B cell (primary cell): ENCODE measurements at places on chromosomes 2 and 18. TPM values are rescaled to one million over a fixed set of nuclear protein-coding genes. Genes with fewer than 3 reads are reported as not detected.

DNA sequence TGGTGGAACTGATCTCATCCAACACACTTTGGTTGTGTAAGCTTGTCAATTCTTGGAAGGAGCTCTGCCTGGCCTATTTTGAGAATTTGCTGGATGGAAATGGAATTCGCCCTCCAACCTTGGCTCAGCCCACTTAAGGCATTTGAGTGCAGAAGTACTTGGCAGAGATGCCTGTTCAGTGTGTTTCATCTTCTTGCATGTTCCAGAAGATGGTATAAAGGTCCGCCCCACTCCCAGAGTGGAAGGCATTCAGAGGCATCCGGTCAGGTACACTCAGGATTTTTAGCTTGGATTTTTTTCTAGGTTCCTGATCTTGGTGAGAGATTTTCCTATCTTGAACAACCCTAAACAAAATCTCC lies 61.3 kb upstream of the TXNDC2 start:
- no peak for DNase-seq

- DNase-seq, result no peak
Measured at GRCh38 chr2:68854476-68854875, 16.7 kb downstream of the BMP10 start.

GRCh38 chr2:127901339-127902056 lies 15.7 kb upstream of the AMMECR1L start:
- DNase-seq, result no peak

GRCh38 chr2:240765007-240765406 lies 55.0 kb downstream of the KIF1A start:
- no peak for DNase-seq

DNA sequence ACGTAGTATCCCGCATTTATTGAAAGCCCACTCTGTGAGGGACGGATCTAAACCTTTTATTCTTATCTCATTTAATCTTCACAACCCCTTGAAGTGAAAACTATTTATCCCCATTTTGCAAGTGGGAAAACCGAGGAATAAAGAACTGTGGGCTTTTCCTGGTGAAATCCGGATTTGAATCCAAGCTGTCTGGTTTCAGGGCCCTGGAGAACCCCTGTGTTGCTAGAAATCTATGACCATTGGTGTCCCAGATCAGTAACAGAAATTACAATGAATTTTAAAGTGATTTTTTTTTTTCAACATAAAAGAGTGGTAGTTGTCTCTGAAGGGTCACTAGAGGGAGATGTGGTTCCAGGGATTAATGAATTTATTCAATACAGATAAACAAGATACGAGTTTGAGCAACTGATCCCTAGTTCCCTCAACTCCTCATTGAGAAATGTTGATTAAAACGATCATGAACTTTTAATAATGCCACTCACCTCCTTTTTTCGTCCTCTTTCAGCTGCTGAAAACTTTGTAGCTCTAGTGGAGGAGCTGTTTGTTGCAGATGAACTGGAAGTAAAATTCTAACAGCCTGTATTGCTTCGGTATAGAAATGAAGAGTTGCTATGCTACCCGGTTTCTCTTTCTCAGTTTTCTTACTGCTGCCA lies 940 bp downstream of the XRCC5 start:
- peak; percentile 52 for DNase-seq

- DNase-seq, result peak; percentile 22
Measured at GRCh38 chr2:239751679-239752355, 273.3 kb downstream of the NDUFA10 start.

- no peak for DNase-seq
Measured at GRCh38 chr2:239926587-239927232, 98.4 kb downstream of the NDUFA10 start.

GRCh38 chr2:7450188-7450832 lies 533.1 kb downstream of the RNF144A start:
- DNase-seq, result no peak

Gene PSD4
- 87.1 and 113 TPM in 2 replicates for polyA plus RNA-seq

Gene NT5C1B
- polyA plus RNA-seq, result not detected in 2 replicates

Gene EDAR
- 0.03 and 0.23 TPM in 2 replicates for polyA plus RNA-seq

Gene MALT1
- polyA plus RNA-seq, result 42.4 and 55.2 TPM in 2 replicates
